ENCODE measurements at places on chromosomes 11 and 22.
A peak's percentile ranks its signal among the peaks of the same experiment; 100 is the strongest.

GRCh38 chr11:110022548-110022947 is 70.6 kb upstream of the ZC3H12C start:
- DNase-seq: no peak

GRCh38 chr11:106061954-106062949 is 14.9 kb downstream of the KBTBD3 start:
- DNase-seq: no peak

GRCh38 chr11:123221096-123221561 is 26.1 kb upstream of the CLMP start:
- DNase-seq: no peak

GRCh38 chr22:38649841-38650522 is 6.2 kb downstream of the FAM227A start:
- DNase-seq: no peak

- no peak for DNase-seq
Measured at GRCh38 chr11:99418927-99419720, 398.4 kb downstream of the CNTN5 start.

GRCh38 chr22:50730013-50730891 is 7.8 kb upstream of the ACR start:
- DNase-seq: no peak

DNA sequence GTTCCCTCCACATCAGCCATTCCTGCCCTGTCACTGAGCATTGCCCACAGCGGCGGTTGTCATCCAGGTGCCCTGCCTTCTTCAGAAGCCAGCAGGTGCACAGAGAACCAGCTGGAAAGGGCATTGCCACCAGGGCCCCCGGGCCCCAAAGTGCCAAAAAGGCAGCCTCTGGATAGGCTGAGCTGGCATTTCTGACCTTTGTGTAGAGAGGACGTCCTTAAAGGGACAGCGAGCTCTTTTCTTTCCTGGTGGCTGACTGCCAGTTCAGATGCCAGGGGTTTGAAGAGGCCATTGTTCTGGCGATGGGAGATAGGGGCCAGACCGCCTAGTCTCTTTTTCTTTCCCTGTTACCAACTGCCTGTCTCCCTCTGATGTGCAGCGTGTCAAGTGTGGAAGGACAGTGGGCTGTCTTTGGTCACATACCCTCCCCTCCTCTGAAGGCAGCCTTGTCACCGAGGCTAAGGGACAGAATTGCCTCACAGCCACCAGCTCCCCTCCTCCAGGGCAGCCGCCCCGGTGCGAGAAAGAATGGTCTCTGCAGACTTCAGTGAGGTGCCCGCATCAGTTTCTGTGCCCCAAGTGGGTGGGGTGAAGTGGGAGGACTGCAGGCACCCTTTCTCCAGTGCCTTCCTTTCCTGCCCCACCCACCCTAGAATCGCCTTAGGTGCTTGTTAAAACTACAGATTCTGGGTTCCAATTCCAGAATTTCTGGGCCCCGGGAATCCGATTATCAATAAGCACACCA is 109.6 kb downstream of the SCN3B start:
- DNase-seq: peak; percentile 81

- DNase-seq: no peak
Measured at GRCh38 chr11:74819400-74819799, 70.8 kb downstream of the RNF169 start.

GRCh38 chr11:41377709-41378394 is 81.6 kb downstream of the LRRC4C start:
- DNase-seq: no peak

Measured in Ammon's horn (tissue), 1 donor.